ENCODE measurements at places on chromosomes 5 and 9. TPM values are rescaled to one million over a fixed set of nuclear protein-coding genes. Genes with fewer than 3 reads are reported as not detected.

DNA sequence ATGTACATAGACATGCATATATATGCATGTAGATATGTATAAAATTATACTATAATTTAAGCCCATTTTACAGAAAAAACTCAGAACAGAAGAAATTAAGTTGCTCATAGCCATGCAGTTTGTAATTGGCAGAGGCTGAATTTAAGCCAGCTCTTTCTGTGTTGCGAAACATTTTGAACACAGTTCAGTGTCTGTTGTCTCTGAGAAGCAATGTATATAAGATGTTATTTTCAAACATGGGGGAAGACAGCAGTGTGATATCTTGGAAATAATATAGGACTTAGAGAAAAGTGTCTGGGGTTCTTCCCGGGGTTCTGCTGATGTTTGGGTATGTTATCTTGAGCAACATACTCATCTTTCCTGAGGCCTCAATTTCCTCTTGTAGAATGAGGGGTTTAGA lies 37.6 kb downstream of the SVEP1 start:
- no peak for DNase-seq

GRCh38 chr5:150640311-150641005 lies at the start of gene SYNPO:
Gene SYNPO, plus strand, starts transcription at chr5:150640660. Its CDS starts 7,616 bp downstream, at chr5:150648276.
- DNase-seq: peak; percentile 70

DNA sequence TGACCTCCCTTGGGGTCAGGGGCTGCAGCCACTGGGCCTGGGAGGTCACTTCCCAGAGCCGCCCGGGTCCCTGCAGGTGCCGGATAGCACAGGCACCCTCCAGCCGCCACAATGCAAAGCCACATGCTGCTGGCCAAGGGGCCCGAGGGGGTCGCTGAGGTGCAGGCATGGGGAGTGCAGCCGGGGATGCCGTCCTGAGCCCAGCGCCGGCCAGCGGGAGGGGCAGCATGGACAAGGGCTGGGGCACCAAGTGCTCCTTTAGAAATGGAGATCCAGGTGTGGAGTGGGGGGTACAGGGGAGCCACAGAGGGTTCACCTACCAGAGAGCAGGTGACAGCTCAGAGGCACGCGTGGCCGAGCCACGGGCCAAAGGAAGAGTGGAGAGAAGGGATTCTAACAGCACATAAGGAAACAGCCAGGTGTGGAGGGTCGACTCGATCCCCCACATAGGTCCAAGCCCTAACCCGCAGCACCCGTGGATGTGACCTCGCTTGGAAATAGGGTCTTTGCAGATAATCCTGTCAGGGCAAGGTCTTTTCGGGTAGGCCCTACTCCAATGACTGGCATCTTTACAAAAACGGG lies 24.7 kb downstream of the ZDHHC11B start:
- no peak for DNase-seq

DNA sequence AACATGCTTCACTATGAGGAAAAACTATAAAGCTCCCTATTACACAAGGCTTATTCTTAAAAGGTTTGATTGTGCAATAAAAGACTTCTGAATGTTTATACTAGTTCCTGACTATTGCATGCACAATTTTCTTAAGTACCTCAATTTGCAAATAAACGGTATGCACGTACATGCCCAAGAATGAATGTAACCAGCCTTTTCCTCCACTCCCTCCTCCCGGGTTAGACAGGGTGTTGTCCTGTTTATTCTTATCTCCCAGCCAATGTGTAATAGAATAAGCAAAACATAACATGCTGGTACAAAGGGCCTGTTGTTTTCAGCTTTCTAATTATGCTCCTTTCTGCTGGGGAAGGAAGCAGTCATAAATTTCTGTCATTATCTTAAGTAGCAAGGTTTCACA lies 79.1 kb downstream of the AOPEP start:
- peak; percentile 100 for DNase-seq

- DNase-seq: no peak
Observed at GRCh38 chr9:33932078-33932807, 115.3 kb downstream of the UBE2R2 start.

GRCh38 chr5:1708592-1709141 lies 91.0 kb downstream of the MRPL36 start:
- DNase-seq: no peak

LEAP2 gene
- total RNA-seq: 4.5 TPM

PCDHB5 gene
- total RNA-seq: not detected

DNA sequence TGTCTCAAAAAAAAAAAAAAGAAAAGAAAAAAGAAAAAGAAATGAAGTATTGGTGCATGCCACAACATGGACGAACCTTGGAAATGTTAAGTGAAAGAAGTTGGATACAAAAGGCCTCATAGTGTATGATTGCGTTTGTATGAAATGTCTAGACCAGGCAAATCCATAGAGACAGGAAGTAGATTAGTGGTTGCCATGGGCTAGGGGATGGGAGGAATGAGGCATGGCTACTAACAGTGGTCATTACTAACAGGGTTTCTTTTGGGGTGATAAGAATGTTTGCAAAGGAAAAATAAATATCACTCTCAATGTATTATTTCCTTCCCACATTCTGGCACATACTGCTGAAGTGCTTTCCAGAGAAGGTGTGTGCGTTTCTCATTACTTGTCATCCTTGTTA lies 44.1 kb downstream of the UGCG start:
- DNase-seq: no peak

GFPT2 gene
- 24.4 TPM for total RNA-seq

IFNA13 gene
- not detected for total RNA-seq

TICAM2 gene
- 1.8 TPM for total RNA-seq

DNA sequence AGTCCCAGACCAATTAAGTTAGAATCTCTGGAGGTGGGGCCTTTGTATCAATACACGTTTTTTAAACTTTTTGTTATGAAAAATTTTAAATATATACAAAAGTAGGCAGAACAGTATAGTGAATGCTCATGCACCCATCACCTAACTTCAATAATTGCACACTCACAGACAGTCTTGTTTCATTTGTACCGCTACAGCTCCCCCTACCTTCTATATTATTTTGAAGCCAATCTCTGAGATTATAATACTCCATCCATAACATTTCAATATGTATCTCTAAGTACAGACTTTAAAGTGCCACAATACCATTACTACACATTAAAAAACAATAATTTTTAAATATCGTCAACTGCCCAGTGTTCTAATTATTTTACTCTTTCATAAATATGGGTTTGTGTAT lies 32.9 kb downstream of the ISL1 start:
- DNase-seq: no peak

- peak; percentile 98 for DNase-seq
Observed at GRCh38 chr9:72476617-72477437, 44.6 kb upstream of the TMC1 start.

DNA sequence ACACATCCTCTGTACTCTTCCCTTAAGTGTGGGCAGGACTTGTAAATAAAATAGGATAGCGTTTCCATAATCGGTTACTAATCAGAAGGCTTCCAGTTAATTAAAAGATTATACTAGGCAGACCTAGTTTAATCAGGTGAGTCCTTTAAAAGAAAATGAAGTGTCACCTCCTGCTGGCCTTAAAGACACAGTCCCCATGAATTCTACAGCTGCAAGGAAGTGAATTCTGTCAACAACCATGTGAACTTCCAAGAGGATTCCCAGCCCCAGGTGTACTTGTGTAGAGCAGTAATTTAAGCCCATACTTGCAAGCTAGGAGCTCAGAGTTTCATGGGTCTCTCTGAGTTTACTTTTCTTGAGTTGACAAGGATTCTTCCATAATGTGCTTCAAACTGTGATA lies 918.3 kb downstream of the DTWD2 start:
- DNase-seq: no peak

GRCh38 chr5:67272453-67273130 lies 76.0 kb upstream of the CD180 start:
- DNase-seq: no peak

COL23A1 gene
- not detected for total RNA-seq

CDC20B gene
- total RNA-seq: not detected

DNA sequence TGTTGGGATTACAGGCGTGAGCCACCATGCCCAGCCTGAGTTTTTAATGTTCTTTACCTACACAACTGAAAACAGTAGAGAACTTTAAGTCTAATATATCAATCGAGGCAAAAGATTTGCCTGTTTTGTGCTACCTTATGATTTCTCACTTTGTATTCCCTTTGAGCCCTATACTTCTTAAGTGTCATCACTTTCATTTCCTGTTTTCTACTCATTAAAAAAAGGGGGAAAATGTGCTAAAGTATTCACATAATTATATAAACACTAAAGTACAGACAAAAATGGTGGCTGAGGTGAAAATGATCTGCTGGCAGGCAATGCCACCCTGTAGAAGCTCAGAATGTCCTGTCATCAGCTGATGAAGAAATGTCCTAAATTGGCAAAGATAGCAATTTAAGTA lies 23.6 kb downstream of the ATG10 start:
- no peak for DNase-seq

TXNDC8 gene
- not detected for total RNA-seq

DNA sequence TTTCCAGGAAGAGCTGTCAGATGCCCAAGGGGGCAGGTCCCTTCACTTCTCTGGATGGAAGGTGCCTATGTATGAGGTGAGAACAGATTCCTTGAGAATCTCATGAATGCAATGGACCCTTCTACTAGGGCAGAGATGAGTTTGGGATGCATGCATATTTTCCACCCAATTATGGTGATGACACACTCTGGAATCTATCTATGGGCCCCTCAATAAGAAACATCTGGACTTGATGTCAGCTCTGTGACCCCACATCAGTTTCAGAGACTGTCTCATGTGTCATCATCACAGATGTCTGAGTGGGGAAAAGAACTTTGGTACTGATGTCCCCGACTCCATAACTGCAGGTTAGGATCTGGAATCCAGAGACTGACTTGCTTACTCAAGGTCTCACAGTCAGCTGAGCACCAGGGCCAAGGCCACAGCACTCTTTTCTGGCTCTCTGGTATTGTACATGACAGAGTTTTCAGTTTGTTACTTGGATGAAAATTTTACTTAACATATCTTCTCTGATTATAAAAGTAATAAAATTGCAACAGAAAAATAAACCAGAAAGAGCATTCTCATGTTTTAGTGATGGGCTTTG lies 177.0 kb downstream of the DCP2 start:
- no peak for DNase-seq

ANKH gene
- total RNA-seq: 87.2 TPM

GPR21 gene
- 1.6 TPM for total RNA-seq

GRCh38 chr5:61918611-61919010 lies 387.4 kb upstream of the KIF2A start:
- no peak for DNase-seq

- no peak for DNase-seq
Observed at GRCh38 chr9:89420397-89421178, 77.3 kb downstream of the SEMA4D start.

- DNase-seq: no peak
Observed at GRCh38 chr5:164204338-164204946, 699.0 kb downstream of the MAT2B start.

TYRP1 gene
- total RNA-seq: not detected

DNA sequence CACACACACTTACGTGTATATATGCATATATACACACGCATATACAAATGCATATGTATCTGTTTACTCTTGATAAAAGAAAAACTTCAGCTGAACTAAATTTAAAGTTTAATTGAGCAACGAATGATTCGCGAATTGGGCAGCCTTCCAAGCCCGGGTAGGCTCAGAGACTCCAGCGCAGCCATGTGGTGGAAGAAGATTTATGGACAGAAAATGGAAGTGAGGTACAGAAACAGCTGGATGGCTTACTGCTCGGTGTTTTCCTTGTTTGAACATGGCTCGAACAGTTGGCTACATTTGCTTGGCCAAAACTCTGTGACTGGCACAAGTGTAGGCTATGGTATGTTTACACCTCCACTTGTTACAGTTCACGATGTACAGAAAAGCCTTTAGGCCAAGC lies 239.3 kb upstream of the PRDM9 start:
- no peak for DNase-seq

- no peak for DNase-seq
Observed at GRCh38 chr5:78782728-78783127, 134.2 kb upstream of the LHFPL2 start.

IFNB1 gene
- not detected for total RNA-seq

GRCh38 chr5:7873216-7873615 lies 4.3 kb downstream of the MTRR start:
- DNase-seq: no peak

HK3 gene
- not detected for total RNA-seq

CATSPER3 gene
- total RNA-seq: 0.68 TPM

DNA sequence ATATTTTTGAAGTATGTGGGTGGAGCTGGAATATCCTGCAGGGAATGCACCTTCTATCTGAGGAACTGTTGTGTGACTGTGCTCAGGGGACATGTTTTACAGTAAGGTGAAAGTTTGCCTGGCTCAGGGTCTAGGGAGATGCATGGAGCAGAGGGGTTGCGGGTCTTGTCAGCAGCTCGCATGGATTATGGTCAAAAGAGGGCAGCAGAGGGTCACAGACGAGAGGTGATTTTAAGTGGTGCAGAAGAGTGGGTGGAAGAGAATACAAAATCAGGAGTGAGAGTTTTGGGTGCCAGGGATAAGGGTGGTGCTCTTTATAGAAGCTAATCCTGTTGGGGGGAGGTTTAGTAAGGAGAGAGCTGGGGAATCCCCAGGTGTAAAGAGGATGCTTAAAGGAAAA lies 53.5 kb upstream of the GRIN3A start:
- peak; percentile 15 for DNase-seq

SPINK13 gene
- total RNA-seq: not detected
